H1 (cell line): ENCODE measurements at places on chromosomes 2 and 18.

DNA sequence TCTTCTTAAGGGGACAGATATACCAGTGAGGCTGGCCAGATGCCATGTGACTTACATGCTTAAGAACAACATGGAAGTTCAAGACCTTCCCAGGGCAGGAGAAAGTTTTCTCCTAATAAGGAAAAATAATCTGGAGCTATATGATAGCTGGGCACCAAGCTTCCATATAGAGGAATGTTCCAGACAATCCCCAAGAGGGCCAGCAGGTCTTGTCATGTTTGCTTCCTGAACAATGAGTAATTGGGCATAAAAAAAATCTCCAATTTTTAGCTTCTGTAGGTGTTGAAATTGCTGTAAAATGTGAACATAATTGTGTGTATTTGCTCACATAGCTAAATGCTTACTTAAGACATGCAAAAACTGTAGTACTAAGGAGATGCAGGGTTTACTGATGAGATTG lies 809.5 kb upstream of the PIK3C3 start:
- no peak for DNase-seq

DNA sequence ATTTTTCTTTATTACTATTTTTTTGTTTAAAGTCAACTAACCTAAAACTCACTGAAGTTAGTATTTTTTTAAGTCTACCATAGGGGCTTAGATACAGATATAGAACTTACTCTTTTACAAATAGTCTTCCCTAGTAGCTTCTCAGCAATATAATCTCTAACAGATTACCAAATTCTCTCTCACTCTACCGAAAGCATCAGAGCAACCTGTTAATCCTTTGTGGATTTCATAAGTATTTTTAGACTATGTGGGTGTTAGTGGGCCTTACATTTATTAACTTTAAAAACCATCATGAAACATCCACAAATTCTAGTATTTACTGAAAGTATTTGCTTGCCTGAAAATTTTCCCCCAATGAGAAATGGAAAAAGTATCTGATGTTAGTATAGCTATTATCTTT lies 84.6 kb upstream of the TFPI start:
- no peak for DNase-seq

GRCh38 chr2:145654156-145654555 lies 1134.2 kb upstream of the ZEB2 start:
- DNase-seq = no peak

GRCh38 chr18:8501044-8501443 lies 108.2 kb upstream of the RAB12 start:
- DNase-seq = no peak

DNA sequence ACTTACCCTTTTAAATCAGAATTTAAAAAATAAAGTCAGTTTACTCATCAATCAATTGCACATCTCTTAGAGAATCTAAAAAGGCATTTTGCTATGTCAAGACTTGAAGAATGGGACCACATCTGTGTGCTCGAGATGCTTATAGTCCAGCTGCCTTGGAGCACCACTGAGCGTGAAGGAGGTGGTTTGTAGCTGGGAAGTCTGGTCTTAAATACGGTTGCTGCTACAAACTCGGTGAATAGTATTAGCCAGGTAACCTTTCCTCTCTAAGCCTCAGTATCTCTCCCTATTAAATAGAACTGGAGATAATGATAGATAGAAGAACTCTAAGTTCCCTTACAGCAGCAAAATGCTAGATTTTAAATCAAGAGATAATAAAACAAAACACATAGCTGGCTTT lies 289.7 kb downstream of the TRIB2 start:
- DNase-seq = no peak

DNA sequence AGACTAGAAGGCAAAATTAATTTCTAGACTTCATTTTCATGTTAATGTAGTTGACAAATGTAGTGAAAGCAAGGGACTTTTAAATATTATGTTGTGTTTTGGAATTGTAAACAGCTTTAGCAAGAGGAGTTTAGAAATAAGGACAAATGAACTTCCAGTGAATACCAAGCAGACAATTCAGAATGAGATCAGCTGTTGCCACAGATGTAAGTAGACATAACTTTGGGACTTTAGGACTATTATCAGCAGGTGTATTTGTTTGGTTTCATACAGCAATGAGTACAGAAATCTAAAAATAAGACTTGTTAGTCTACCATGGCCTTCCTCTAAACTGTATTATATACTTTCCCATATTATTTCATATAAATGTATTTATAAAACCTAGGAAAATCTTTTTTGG lies 34.2 kb upstream of the CCNT2 start:
- DNase-seq = no peak

- DNase-seq = no peak
Measured at GRCh38 chr2:160360089-160360757, 133.4 kb downstream of the RBMS1 start.

DNA sequence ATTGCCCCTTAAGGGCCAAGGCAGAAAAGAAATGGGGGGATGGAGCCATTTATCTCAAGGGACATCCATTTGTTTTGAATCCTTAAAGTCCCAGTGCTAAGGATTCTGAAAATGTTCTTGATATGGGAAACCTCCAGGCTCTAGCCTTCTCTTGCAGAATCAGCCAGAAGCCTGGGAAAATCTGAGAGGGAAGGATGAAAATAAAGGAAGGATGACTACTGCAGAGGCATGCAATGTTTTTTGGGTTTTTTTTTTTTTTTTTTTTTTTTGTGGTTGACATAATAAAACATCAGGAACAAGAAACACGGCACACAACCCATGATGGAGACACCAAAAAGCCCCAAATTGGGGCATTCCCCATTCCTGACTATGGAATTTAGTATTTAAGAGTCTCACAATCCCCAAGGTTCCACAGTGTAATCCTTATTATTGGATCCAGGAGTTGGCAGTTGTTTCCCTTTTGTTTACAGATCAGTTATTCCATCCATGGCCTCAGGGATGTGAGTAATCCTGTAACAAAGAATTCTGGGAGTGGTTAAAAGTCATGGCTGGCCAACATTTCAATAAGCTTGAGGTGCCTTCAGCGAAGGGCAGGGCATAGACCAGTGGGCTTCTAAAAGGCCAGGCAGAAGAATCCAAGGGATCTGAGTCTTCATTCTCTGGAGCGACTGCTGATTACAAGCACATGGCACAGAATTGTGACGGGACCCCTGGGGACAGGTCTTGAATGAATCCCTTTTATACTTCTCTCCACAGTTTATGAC lies 337.5 kb downstream of the GULP1 start:
- no peak for DNase-seq

GRCh38 chr2:105403783-105404698 lies 5.2 kb upstream of the FHL2 start:
- no peak for DNase-seq

DNA sequence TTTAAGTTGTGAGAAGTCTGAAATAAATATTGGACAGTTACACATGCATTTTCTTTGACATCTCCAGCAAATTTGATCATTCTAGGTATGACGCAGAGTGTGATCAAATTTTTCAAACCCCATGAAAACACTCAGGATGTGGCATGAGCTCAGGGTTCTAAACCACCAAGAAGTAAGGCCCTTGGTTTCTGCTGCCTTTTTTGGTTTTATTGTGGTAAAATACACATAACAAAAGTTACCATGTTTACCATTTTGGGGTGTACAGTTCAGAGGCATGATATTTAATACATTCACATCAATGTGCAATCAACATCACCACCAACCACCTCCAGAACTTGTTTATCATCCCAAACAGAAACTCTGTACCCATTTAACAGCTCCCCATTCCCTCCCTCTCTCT lies 64.3 kb upstream of the TTN start:
- no peak for DNase-seq

DNA sequence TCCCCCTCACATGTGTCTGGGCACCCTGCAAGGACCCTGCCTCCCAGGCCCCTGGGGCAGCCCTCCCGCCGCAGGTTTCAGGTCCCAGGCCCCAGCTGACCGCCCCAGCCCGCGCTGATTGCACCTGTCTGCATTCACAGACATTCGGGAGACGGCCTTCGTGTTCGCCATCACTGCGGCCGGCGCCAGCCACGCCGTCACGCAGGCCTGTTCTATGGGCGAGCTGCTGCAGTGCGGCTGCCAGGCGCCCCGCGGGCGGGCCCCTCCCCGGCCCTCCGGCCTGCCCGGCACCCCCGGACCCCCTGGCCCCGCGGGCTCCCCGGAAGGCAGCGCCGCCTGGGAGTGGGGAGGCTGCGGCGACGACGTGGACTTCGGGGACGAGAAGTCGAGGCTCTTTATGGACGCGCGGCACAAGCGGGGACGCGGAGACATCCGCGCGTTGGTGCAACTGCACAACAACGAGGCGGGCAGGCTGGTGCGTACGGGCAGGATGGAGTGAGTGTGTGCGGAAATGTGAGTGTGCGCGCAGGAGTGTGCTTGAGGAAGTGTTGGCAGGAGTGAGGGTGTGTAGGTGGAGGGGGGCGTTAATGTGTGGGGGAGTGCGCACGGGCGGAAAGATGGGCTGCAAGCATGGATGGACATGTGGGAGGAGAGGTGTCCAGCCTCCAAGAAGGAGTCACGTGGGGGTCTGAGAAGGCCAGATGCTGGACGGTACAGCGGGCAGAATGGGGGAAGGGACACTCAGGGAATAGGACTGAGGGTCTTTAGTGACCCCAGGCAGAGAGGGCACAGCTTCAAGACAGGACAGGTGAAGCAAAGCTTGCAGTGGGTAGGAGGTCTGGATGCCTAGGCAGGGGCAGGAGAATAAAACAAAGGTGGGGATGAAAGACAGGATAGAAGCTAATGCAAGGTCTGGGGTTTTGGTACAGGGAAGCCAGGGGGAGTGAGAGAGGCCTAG lies 9.0 kb upstream of the WNT10A start:
- no peak for DNase-seq

DNA sequence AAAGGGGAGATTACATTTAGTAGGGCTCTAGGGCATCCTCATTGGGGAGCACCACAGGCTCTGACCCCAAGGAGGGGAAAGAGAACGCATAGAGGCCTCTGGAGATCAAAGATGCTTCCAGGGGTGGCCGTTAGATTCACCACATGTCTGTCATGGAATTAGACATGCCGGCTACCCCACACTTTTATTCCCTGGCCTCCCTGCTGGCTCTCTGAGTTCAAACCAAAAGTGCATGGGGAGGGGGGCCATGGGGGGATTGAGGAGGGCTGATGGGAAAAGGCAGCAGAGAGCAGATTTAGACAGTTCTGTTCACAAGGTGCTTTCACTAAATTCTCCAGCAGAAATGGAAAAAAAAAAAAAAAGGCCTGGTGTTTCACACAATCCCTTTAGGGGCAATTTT lies 64.4 kb upstream of the ZNF521 start:
- DNase-seq = no peak

DNA sequence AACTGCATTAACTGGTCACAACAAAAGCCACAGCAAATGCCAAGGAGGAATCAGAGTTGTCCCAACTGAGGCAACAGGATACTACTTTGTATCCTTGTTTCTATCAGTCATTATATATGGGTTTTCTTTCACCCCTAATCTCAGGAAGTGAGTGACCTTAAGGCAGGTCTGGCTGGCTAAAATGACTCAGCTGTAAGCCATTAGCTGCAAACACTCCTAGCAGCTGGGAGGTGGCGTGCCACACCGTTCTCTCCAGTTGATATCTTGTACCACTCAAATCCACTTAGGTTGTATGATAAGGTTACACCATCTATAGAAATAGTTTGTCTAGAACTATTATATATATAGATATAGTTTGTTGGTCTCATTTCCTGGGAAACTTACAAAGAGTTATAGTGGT lies 171.1 kb upstream of the MC4R start:
- DNase-seq = no peak

DNA sequence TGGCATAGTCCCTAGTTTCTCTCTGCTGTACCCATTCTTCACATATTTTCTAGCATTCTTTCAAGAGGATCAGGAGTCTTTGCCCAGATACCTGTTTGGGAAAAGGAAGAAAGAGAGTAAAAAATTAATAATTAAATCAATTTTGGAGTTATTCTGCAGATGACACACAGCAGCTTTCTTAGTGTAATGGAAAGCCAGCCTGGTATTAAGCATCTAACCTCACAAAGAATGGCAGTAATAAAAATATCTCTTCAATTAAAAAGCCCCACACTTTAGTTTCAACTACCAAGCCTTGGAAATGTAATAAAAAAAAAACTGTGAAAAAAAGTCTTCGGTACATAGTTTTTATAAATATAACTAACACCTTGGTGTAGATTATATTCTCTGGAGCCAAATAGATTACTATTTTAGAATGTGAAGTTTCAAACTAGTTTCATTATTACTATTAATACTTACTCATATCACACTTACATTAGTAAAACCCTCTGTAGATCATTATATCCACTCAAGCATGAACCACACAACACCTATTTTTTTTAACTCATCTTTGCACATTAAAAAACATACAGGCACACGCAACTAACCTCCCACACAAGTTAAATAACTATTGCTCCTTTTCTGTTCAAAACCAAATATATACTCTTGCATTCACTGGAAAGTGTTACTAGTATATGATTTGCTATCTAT lies 90.9 kb downstream of the GPD2 start:
- DNase-seq = no peak
